Breast epithelium (tissue), 4 donors: ENCODE measurements at places on chromosomes 2 and 18.
A peak's percentile ranks its signal among the peaks of the same experiment; 100 is the strongest.

GRCh38 chr2:235263205-235264120, 230.4 kb upstream of the AGAP1 start:
- peak overlapping the region; percentile 53 for H3K4me3 ChIP-seq
- peak; percentile 77 for DNase-seq

- no peak overlapping the region for H3K27ac ChIP-seq
- no peaks in the 10 kb centered on the region for H3K4me1 ChIP-seq
- H3K36me3 ChIP-seq = no peaks in the 10 kb centered on the region
- DNase-seq = no peak
- no peaks in the 10 kb centered on the region for H3K27me3 ChIP-seq
Observed at GRCh38 chr2:109601783-109602182, 12.0 kb downstream of the SEPTIN10 start.

GRCh38 chr2:207289295-207290018, 123.7 kb upstream of the KLF7 start:
- no peaks in the 10 kb centered on the region for H3K36me3 ChIP-seq
- no peak for DNase-seq
- no peaks in the 10 kb centered on the region for H3K27me3 ChIP-seq
- H3K27ac ChIP-seq = no peak overlapping the region
- H3K4me1 ChIP-seq = no peaks in the 10 kb centered on the region

- H3K27me3 ChIP-seq = no peaks in the 10 kb centered on the region
- no peak for DNase-seq
- no peak overlapping the region for H3K4me3 ChIP-seq
- no peaks in the 10 kb centered on the region for H3K4me1 ChIP-seq
- H3K27ac ChIP-seq = no peak overlapping the region
Observed at GRCh38 chr2:127841466-127842178, 16.3 kb downstream of the POLR2D start.

DNA sequence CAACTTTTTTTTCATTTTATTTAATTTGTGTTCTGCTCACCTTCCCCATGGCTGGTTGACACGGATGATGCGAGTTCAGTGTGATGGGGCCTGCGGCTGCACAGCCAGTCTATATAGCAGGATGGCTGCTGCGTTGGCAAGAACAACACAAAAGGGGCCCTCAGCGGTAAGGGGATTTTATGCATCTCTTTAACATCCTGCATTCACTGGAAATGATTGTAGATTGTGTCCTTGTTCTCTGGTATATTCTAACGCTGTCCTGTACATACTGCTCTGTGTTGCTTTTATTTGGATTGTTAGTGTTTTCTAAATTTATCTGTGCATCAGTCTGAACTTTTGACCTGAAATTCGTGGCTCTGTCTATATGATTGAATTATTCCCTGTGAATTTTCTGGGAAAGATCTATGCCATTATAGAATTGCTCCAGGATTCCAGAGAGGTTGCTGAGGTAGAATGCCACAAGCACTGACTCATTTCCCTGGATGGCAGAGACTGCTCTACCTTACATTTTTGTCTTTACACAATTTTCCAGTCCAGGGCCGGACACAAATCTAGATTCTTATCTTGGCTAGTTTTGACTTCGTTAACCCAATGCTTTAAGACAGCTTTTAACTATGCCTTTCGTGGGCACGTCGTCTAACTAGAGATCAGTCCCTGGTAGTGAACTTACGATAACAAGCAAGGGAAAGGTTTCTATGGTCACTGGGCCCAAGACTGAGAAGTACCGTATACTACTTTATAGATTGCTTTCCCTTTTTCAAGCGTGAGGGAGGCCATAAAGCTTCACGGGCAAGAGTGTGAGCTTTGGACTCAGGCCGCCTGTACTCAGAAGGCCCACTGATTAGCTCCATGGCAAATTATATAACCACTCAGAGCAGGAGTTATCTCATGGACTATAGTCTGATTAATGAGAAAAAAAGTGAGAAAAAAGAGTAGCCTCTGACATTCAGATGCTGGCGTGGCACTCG, at the start of gene CRYGC:
Gene CRYGC, minus strand, starts transcription at position 85 of the 968 bp plus-strand sequence. Its CDS starts 36 bp downstream, at position 49.
- H3K36me3 ChIP-seq = no peaks in the 10 kb centered on the region
- H3K4me1 ChIP-seq = no peaks in the 10 kb centered on the region
- no peak within 1 kb of the TSS for H3K4me3 ChIP-seq
- no peak for DNase-seq

DNA sequence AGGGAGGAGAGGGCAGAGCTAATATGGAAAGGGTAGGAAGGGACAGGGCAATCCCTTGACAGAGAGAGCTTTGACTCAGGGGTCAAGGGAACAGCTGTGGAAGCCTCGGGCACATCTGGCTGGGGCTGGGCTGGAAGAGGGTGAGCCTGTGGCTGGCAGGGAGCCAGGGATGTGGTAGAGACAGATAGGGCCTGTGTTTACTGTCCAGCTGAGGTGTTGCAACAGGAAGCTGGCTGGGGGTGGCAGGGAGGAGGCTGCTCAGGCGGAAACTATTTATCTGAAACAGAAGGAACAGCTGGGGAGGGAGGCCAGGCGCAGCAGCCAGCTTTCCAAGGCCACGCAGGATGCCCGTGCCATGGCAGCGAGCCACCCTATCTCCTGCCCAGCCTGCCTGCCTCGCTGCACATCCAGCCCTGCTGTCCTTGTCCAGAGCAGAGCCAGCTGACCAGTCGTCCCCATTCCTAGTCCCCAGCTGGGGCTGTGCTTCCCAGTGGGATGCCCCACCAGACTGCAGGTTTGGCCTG, 264.7 kb downstream of the CYP26B1 start:
- no peak for DNase-seq
- no peak overlapping the region for H3K4me3 ChIP-seq
- no peaks in the 10 kb centered on the region for H3K27me3 ChIP-seq
- H3K27ac ChIP-seq = peak overlapping the region; percentile 53

DNA sequence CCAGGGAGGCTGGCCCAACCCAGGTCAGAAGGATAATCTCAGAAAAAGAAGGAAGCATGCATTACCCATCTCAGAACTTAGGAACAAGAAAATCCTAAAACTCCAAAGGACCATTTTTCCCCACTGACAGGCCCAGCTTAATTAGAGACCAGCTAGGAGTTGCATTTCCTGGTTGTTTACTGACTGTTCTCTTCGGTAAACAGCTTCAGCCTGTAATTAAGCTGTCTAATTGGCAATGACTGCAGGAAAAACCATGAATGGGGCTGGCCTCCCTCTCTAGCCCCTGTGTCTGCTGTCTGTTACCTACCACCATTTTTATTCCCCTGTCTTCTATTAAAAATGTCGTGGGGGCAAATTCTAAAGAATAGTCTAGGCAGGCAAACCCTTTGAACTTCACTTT, 146.5 kb downstream of the AGAP1 start:
- H3K4me1 ChIP-seq = no peaks in the 10 kb centered on the region
- no peaks in the 10 kb centered on the region for H3K27me3 ChIP-seq
- no peak for DNase-seq
- no peak overlapping the region for H3K4me3 ChIP-seq
- no peak overlapping the region for H3K27ac ChIP-seq

- H3K4me1 ChIP-seq = peaks cover 3% of the 10 kb centered on the region
- H3K4me3 ChIP-seq = no peak overlapping the region
- H3K36me3 ChIP-seq = no peaks in the 10 kb centered on the region
Observed at GRCh38 chr2:232228971-232229894, 149.3 kb upstream of the ALPP start.

- H3K27me3 ChIP-seq = no peaks in the 10 kb centered on the region
- DNase-seq = peak; percentile 80
- H3K4me1 ChIP-seq = no peaks in the 10 kb centered on the region
- H3K36me3 ChIP-seq = no peaks in the 10 kb centered on the region
- H3K27ac ChIP-seq = no peak overlapping the region
Observed at GRCh38 chr2:72367530-72368225, 220.0 kb upstream of the CYP26B1 start.

- no peaks in the 10 kb centered on the region for H3K36me3 ChIP-seq
- no peak for DNase-seq
- H3K27me3 ChIP-seq = no peaks in the 10 kb centered on the region
- H3K4me3 ChIP-seq = no peak overlapping the region
Observed at GRCh38 chr2:186129767-186130581, 356.1 kb upstream of the ZC3H15 start.

DNA sequence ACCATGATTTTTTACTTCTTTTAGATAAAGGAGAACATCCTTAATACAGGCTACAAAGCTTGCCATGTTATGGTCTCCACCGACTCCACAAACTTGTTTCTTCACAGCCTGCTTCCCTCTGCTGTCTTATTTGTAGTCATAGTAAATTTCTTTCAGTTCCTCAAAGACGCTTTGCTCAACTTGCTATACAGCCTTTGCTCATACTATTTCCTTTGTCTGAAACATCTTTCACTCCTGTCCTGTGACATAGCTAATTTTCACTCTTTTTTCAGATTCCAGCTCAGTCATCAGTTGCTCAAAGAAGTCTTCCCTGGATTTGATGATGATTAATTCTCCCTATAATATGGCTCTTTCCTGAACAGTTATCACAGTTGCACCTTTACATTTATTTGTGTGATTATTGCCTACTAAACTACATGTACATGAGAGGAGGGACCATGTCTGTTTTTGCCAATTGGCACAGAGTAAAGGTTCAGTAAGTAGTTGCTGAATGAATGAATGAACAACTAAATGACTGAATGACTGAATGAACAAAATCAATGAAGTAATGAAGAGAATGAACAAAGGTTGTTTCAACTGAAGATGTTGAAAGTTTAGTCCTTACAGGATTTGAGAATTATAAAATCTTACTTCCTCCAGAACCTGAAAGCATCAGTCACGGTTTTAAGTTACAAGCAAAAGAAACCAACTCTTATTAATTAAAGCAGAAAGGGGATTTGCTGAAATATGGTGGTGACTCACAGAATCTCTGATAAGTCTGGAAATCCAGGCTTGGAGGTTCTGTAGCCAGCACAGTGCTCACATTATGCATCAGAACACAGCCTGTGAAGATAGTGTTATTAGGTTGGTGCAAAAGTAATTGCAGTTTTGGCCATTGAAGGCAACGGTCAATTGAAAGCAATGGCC, 186.4 kb upstream of the FAM98A start:
- no peaks in the 10 kb centered on the region for H3K4me1 ChIP-seq
- H3K36me3 ChIP-seq = no peaks in the 10 kb centered on the region
- no peak for DNase-seq
- no peaks in the 10 kb centered on the region for H3K27me3 ChIP-seq
- no peak overlapping the region for H3K4me3 ChIP-seq

DNA sequence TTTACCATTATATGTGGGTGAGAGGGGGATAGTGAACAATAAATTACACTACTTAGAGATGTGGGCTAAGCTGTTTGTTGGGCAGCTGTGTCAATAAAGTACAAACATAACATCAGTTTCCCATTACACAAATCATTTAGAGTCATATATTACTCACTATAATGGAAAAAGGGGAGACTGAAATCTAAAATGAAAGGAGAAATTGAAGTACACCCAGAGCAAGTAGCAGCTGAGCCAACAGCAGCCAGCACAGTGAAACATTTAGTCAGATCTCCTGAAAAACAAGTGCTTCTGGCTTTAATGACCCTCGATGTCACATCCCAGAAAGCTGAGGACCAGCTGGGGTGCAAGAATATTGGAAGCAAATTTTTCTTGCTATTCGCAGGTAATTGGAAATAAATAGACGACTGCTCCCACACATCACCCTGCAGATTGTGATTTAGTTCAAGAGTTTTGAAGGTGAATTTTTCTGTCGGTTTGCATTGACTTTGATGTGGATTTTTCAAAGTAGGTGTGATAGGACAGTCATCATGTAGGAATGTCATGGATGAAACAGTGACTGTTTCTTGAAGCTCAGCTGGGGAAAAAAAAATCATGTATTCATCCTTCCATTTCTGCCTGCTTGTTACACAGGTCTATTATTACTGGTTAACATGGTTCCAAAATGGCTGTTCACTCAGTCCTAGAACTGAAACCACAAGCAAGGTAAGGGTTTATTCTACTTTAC, 1607.3 kb upstream of the CELF4 start:
- H3K27me3 ChIP-seq = no peaks in the 10 kb centered on the region
- H3K27ac ChIP-seq = no peak overlapping the region
- no peak overlapping the region for H3K4me3 ChIP-seq
- H3K36me3 ChIP-seq = no peaks in the 10 kb centered on the region

GRCh38 chr18:49762191-49763077, 50.9 kb downstream of the ACAA2 start:
- no peak for DNase-seq
- H3K27ac ChIP-seq = no peak overlapping the region
- H3K4me3 ChIP-seq = no peak overlapping the region
- H3K27me3 ChIP-seq = no peaks in the 10 kb centered on the region
- no peaks in the 10 kb centered on the region for H3K4me1 ChIP-seq

DNA sequence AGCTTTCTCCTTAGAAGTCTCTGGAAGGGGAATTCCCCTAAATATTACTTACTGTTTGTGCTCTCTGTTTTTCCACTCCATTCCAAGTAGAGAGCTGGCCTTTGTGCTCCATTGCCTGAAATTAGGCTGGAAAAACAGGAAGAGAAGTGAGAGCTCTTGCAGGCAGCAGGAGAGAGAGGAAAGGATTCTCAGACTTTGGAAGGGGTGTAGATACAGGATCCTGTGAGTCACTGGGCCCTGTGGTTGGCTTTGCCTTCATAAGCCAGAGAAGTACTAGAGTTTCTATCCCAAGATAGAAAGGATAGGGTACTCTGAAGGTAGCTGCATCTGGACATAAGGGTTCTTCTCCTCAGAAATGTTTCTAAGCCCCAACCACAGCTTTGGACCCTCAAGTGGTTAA, 188.9 kb downstream of the CMPK2 start:
- no peaks in the 10 kb centered on the region for H3K36me3 ChIP-seq
- no peaks in the 10 kb centered on the region for H3K4me1 ChIP-seq
- H3K4me3 ChIP-seq = no peak overlapping the region
- DNase-seq = no peak

DNA sequence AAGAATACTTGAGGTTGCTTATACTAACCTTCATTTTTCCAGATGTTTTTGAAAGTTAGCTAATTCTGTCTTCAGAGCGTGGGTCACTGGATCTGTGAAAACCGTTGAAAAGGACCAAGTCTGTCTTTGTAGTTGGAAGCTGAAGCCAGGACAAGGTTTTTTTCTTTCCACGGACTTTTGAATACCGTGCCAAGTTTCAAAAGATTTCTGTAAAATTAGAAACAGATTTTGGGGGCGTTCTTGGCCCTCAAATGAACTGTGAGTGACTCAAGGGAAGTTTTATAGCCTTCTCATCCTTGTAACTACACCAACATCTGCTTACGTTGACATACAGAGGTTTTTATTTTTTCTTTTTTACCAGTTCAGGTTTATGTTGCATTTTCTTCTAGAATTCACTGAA, at the start of gene FAP:
Gene FAP, minus strand, starts transcription at position 152 of the 400 bp plus-strand sequence. Its CDS starts 118 bp downstream, at position 34.
- H3K36me3 ChIP-seq = no peaks in the 10 kb centered on the region
- peak within 1 kb of the TSS; percentile 52 for H3K4me3 ChIP-seq
- no peaks in the 10 kb centered on the region for H3K4me1 ChIP-seq
- H3K27me3 ChIP-seq = no peaks in the 10 kb centered on the region
- H3K27ac ChIP-seq = peak within 1 kb of the TSS; percentile 77

DNA sequence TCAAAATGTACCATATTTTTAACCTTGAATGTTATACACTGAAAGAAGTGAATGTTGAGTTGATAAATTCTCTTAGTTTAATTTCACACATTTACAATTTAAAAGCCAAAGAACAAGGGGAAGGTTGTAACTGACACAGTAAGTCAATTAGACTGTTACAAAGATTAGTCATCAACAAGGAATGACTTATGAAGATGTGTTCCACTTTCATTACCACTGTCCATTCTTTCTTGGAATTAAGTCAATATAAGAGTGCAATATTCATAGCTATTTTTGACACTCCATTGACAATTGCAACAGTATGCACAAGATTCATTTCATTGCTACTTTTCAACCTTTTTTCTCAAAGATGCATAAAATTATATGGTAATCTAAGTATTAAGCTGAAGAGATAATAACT, 291.3 kb downstream of the RIT2 start:
- DNase-seq = no peak
- H3K36me3 ChIP-seq = no peaks in the 10 kb centered on the region
- no peaks in the 10 kb centered on the region for H3K27me3 ChIP-seq
- H3K4me3 ChIP-seq = no peak overlapping the region
- H3K4me1 ChIP-seq = no peaks in the 10 kb centered on the region
